ENCODE measurements at places on chromosomes 3 and 15. TPM values are rescaled to one million over a fixed set of nuclear protein-coding genes. Genes with fewer than 3 reads are reported as not detected.

Gene ST3GAL6
- total RNA-seq: 17.9 TPM

Gene GOLGB1
- 31.4 TPM for total RNA-seq

Gene PCOLCE2
- total RNA-seq: 6.3 TPM

- H3K27ac ChIP-seq: peak overlapping the region; percentile 73
- H3K4me1 ChIP-seq: peaks cover 67% of the 10 kb centered on the region
- H3K27me3 ChIP-seq: no peaks in the 10 kb centered on the region
- no peak overlapping the region for H3K4me3 ChIP-seq
- no peak for DNase-seq
- peaks cover 4% of the 10 kb centered on the region for H3K36me3 ChIP-seq
Observed at GRCh38 chr15:60373745-60374144, 24.0 kb downstream of the ANXA2 start.

DNA sequence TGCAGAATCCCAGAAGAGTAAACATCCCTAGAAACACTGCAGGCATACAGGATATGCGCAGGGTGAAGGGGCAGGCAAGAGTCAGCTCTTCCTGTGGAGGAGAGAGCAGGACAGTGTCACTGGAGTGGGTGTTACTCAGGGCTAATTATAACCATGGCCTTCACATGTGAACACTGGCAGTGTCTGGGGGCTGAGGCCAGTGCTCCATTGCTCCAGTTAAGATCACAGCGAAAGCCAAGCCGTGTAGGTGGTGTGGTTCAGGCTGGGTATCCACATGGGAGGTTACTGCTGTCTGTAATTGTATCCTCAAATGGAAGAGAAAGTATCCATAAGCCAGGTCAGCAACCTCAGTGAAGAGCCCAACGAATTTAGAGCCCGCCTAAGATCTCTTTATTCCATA is 84.6 kb downstream of the MESD start:
- H3K36me3 ChIP-seq: peaks cover 12% of the 10 kb centered on the region
- H3K4me3 ChIP-seq: no peak overlapping the region
- peak overlapping the region; percentile 65 for H3K27ac ChIP-seq
- no peaks in the 10 kb centered on the region for H3K27me3 ChIP-seq
- H3K4me1 ChIP-seq: peaks cover 16% of the 10 kb centered on the region

GRCh38 chr3:124489506-124489905 is 240.7 kb upstream of the UMPS start:
- H3K4me3 ChIP-seq: no peak overlapping the region
- no peak overlapping the region for H3K27ac ChIP-seq
- H3K4me1 ChIP-seq: no peaks in the 10 kb centered on the region
- DNase-seq: no peak

DNA sequence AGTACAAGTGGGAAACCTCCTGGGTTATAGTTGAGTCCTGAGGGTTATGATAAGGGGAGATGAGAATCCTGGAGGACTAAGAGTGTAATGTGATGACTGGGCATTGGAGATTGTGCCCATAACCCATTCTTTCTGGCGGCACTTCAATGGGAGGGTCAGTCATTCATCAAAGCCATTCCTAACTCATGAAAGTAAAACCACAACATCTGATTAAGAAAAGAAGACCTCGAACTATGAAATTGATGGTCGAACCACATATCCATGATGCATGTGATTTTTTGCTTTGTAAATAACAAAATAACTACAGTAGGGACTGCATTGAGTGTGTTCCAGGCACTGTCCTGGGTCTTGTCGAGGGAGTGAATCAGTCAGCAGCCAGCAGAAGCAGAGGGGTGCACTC is 215.1 kb downstream of the SHQ1 start:
- H3K36me3 ChIP-seq: no peaks in the 10 kb centered on the region
- peaks cover 18% of the 10 kb centered on the region for H3K27me3 ChIP-seq
- DNase-seq: no peak
- H3K4me3 ChIP-seq: no peak overlapping the region

DNA sequence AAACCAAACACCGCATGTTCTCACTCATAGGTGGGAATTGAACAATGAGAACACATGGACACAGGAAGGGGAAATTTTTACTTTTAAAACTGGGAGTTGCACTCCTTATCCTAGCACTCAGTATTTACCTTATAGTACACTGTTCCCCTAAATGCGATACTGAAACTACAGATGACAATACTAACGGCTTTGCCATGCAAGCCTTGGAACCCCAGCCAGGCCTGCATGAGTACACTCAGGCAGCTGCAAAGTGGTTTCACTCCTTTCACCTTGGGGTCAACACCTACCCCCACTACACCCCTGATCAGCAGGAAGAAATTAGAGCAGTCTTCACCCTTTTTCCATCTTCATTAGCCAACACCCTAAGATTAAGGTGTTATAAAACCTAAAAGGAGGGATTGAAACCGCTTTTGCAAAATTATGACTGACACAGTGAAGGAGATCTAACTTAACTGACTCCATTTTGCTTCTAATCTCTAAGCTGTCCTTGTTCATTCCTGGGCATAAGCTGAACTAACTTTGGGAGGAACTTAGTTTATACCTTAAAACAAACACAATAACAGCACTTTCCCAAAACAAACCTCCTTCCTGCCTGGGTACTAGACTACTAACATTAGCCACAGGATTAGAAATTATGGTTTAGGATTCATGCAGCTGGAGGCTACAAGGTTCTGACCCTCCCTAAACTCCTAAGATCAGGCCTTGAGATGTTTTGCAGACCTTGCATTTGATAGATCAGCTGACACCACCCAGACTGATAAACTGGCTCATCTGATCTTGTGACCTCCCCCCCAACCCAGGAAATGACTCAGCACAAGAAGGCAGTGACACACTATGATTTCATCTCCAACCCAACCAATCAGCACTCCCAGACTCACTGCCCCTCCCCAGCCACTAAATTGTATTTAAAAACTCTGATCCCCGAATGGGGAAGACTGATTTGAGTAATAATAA is 452.1 kb upstream of the PPP2R3A start:
- H3K4me3 ChIP-seq: no peak overlapping the region
- peaks cover 10% of the 10 kb centered on the region for H3K4me1 ChIP-seq
- H3K27ac ChIP-seq: peak overlapping the region; percentile 14
- no peak for DNase-seq
